ENCODE measurements at places on chromosomes 3 and 15.

- DNase-seq, result no peak
These were observed 258.4 kb downstream of the GBE1 start for GRCh38 chr3:81503026-81503425.

DNA sequence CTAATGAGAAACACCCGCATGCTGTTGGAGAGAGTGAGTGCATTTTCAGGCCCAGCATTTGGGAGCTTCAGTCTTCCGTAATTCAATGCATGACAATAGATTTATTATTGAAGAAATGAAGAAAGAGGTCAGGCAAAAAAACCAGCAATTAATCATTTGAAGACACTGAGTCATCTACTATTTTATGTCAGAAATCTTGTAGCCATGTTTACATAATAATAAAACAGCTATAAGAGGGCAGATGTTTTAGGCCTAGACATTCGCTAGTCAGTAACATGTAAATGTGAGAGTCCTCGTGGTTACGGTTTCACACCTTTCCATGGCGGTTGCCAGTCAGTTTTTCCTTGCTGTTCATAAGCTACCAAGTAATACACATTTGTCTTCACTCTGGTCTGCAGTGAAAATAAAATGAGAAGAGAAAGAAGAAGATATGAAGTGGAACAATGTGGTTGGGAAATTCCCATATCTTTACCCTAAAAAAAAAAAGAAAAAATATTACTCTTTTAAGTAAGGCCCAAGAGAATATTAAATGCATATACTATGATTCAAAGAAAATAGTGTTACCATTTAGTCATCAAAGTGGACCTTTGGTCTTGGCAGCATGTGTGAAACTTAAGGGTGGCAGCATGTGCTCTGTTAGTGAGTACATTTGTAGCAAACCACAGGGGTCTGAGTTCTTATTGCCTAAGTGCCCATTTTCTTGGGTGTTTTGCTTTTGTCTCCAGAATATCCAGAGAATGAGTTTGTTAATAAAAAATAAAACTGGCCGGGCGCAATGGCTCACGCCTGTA lies 140.5 kb upstream of the TBL1XR1 start:
- DNase-seq, result no peak

DNA sequence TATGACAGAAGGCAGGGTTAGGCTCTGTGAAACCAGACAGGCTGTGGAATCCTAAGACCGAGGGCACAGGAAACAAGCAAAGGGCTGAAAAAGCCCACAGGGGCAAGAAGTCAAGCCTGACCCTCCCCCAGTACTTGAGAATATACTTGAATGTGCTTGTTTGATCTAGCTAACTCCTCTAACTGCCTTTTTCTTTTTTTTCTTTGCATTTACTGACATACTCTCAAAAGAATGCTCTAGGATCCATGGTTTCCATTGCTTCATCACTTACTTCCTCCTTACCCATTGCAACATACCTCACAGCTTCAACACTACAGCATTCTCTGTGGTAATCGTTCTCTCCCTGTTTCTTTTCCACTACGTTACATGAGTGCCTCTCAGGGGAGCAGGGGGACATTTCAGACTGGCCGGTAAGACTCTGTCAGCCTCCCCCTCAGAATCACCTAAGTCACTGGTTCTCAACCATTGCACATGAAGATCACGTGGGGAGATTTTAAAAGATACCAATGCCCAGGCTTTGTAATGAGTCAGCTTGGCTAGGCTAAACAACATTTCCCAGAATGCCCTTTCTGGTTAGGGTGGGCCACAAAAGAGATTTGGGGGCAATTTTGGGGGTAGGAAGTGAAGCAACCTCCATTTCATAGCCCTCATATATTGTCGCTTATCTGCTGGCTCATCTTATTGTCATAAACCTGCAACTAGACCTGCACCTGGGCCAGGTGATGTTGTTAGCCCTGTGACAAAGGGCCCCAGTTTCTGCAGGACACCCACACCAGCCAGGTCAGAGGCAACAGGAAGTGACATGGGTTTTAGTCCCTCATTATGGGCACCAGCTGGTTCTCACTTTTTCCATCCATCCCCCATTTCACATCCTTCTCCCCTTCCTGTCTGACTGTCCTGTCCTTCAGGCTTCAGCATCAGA lies 24.6 kb upstream of the RSL24D1 start:
- DNase-seq, result peak; percentile 89

DNA sequence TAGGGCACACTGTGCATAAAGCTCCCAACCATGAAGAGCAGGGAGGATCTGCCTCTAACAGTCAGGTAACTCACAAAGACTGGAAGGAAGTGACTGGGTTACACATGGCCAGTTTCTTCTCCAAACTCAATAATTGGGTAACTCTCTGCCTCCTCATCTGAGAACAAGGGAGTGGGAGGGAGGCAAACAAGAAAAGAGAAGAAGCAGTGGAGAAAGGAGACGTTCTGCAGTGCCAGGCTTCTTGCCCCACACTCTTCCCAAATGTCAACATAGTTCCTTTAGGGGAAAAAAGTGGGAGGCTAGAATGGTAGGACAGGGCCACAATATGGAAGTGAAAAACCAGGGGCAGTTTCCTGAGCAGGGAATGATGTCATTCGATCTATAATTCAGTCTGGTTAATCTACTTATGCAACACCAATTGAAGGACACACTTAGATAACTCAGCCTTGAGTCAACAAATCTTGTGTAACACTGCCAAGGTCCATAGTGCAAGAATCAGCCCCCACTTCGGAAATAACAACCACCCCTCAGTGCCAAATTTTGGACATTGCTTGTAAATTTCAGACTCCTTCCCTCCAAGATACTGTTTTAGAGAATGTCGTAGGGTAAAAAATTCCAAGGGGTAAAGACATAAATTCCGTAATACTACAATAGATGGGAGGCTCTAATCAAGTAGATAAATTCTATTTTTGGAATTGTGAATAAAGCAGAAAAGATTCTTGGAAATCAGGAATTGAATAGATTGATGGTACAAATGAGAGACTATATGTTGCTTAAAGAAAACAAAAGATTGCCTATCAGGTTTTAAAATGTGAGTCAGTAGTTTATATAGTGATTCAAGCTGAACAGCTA lies 143.0 kb downstream of the LPP start:
- no peak for DNase-seq

DNA sequence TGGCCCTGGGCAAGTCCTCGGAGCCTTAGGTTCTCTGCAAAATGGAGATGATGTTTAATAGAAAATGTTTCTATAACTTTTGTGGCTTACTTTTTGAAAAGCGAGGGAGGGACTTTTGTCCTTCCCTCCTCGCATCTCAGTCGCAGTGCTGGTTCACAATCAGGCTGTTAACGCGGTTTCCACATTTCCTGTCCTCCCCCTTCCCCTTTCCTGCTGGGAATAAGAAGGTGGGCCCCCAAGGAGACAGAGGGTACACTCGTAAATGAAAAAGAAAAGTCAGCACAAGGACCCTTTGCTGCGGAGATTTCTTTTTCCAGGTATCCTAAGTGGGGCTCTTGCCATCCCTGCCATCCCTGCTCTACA lies 29.5 kb downstream of the ARHGAP31 start:
- DNase-seq, result no peak

DNA sequence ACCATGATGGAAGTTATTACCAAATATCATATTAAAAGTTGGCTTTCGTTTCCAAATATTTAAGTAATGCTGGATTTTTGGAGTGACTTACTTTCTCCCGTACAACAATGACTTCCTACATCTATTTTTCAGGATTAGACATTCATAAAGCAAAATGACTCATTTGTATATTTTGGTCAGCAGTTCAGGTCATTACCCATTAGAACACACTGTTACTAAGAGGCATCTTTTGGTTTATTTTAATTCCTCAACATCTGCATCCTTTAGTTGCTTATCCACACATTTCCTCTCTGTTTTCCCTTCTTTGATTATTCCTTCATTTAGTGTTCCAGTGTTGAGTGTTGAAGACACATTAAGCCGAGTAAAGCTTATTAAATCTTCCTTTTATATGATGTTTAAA lies 348.2 kb downstream of the NAALADL2 start:
- no peak for DNase-seq

- DNase-seq, result peak; percentile 32
These were observed 39.1 kb downstream of the SLC9A9 start for GRCh38 chr3:143809121-143809621.

DNA sequence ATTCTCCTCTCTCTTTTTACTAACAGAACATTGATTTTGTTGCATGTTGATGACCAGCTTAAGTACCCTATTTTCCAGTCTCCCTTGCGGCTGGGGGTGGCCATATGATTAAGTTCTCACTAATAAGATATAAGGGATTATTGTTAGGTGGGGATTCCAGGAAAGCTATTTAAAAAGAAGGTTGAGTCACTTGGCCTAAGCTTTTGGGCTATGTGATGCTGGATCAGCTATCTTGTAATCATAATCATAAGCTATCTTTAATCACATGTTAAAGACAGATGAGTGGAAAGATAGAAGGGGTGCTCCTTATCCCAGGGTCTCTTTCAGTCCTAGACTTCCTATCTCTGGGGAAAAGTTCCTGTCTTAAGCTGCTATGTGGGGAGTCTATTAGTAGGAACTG lies 59.9 kb downstream of the CGNL1 start:
- no peak for DNase-seq

DNA sequence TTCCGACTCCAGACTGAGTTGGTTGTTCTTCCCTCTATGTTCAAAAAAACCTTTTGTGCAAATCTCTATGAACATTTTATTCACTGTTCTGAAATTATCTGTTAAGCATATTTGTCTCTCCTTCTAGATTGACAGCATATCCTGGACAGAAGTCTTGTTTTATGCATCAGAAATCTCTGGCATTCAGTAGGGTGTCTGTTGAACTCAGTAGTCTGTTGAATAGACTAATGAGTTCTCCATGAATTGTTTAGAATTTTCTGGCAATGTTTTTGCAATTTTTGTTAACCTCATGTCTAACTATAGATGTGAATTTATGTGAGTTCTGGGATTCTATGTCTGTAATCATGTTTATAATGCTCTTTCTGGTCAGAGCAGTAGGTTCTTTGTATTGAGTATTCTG lies 222.5 kb upstream of the KCNMB2 start:
- no peak for DNase-seq

DNA sequence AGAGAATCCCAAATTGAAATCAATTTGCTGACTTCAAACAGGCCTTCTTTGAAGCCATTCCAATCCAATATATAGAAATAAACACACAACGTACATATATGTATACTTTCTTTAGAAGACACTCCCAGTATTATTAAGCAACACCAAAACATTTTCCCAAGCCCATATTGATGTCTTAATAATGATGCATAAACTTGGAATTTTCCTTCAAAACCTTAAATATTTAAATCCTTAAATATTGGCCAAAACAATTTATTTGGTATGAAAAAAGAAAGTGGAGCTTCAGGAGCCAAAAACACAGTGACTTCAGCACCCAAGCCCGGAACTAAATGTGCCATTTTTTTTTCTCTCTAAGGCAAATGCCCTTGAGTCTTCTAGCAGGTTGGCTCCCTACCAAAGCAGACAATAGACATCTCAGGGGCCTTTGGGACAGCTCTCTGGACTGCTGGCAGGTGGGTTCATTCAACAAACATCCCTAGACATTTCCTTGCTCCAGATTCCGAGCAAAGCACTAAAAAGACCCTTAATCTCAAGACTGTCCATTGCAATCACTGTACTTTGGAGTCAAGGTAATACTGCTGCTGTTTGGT lies 384.7 kb downstream of the NTRK3 start:
- no peak for DNase-seq
